ENCODE measurements at places on chromosomes 16 and 17.

DNA sequence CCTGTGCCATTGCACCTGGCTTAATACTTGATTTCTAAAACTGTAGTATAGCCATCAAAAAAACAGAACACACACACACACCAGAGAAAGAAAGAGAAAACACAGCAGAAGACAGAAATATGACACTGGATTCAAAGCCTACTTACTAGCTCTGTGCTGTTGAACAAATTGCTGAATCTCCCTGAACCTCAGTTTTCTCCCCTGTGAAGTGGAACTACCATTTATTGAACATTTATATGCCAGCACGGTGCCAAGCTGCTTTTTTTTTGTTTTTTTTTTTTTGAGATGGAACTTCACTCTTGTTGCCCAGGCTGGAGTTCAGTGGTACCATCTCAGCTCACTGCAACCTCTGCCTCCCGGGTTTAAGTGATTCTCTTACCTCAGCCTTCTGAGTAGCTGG, 13.2 kb upstream of the ALOX12B start:
- DNase-seq = no peak

- no peak for DNase-seq
Measured at GRCh38 chr17:76752006-76752405, 14.1 kb downstream of the MFSD11 start.

DNA sequence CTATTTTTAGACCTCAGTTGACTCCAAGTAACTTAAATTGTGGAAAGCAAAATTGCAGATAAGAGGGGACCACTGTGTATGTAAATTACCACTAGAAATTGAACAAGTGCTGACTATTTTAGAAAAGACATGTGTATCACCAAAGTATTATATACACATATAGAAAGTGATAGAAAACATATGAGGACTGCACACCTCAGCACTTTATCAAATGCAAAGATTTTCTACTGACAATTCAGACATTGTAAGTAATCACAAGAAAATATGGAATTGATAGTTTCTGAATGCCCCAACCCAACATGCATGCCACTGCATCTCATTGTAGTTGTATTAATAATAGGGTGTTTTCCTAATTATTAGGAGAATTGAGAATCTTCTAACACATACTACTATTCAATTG, 536.5 kb downstream of the CDH11 start:
- DNase-seq = no peak

DNA sequence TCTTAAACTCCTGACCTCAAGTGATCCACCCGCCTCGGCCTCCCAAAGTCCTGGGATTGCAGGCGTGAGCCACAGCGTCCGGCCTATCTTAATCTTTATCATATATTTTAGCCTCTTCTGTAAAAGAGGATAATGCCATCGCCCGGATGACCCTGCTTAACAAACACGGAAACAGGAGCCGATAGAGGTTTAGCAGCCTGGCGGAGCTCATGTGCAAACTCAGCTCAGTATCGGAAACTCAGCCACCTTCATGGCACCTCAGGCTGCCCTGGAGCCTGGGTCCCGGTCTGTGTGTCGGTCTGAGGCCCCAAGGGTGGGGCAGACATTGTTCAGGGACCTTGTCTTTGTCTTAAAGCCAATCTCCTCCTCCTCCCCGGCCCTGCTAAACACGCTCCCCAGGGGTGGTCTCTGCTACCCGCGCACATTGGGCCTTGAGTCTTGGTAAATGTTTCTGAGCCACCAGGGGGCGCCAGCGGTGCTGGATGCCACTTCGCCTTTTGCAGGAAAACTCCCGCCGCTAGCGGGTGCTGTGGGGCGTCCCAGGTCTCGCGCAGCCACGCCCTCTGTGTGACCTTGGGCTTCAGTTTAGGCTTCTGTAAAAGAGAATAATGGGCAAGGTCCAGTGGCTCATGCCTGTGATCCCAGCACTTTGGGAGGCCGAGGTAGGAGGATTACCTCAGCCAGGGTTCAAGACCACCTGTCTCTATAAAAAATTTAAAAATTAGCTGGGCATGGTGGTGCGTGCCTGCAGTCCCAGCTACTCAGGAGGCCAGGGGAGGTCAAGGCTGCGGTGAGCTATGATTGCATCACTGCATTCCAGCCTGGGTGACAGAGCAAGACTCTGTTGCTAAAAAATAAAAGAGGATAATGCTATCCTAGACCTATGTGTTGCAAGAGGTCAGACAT, 2.7 kb downstream of the CETP start:
- peak; percentile 92 for DNase-seq

- DNase-seq = no peak
Measured at GRCh38 chr17:4839965-4840892, 7.1 kb downstream of the MINK1 start.

- no peak for DNase-seq
Measured at GRCh38 chr17:36859706-36860105, 77.6 kb upstream of the LHX1 start.

GRCh38 chr17:79401704-79402674, 208.9 kb downstream of the RBFOX3 start:
- no peak for DNase-seq

DNA sequence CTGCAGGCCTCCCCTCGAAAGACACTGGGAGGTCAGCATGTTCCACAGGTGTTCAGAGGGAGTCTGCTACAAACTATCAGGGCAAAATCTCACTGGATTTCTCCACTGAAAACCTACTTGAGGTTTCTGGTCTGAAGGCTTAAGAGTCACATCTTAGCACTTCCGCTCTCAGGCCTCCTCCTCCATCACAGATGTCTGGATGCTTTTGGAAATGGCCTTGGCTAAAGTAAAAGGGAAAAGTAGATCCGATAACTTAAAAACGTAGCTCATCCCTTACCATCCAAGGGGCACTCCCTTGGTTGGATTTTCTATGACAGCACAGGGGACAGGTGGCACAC, 14.4 kb downstream of the GINS2 start:
- DNase-seq = no peak

DNA sequence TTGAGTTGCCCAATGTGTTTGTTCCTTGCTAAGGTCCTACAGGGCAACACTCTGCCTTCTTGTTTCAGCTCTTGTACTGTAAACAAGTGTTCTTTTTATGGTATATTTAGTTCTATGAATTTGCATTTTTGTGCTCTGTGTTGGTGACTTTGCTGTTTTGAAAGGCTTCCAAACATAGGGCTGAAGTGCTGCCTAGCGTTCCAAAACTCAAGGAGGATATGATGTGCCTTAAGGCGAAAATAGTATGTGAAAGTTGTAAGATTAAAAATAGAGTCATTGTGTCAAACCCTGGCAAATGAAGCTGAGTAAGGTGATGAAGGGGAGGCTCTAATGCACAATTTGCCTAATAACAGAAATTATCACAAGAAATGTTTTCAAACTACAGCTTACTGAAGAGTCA, 372.7 kb upstream of the TOM1L1 start:
- DNase-seq = no peak

DNA sequence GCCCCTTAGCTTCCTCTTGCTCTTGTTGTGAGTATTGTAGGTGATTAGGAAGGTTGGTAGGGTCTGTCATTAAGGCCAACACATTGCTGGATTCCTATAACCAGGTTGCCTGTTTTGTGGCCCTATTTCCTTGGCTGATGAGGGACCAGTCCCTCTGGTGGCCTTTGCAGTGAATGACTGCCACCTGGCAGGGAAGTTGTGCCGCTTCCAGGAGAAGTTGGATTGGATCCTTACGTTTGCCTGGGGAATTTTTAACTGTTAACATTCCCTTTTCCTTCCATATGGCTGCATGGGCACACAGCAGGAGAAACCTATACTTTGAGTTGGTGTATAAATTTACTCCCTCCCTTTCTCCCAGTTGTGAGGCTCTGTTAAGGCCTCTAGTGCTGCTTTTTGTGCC, 32.4 kb downstream of the LCMT1 start:
- DNase-seq = no peak

DNA sequence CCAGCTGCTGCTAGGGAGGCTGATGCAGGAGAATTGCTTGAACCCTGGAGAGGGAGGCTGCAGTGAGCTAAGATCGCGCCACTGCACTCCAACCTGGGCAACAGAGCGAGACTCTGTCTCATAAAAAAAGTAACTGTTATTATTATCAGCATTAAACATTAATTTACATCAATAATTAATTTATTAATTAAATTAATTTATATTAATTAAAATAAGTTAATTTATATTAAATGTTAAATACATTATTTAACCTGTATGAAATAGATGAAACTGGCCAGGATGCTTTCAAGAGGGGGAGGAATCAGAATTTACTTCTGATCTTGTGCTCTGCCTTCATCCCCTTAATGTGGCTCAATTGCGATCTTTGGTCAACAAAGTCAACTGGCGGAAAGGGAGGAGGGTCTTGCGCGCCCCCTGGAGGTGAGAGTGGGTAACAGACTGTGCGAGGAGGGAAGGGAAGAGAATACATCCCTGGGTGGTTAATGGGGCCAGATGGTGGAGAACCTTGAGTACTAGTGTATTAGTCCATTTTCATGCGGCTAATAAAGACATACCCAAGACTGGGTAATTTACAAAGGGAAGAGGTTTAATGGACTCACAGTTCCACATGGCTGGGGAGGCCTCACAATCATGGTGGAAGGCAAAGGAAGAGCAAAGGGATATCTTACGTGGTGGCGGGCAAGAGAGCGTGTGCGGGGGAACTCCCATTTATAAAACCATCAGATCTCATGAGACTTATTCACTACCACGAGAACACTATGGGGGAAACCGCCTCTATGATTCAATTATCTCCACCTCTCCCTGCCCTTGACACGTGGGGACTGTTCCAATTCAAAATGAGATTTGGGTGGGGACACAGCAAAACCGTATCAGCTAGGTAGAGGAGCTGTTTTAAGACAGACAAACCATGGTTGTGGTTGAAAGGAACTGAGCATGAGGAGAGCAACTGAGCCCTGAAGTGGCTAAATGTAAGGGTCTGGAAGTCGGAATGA, 15.7 kb upstream of the CPPED1 start:
- DNase-seq = peak; percentile 54

GRCh38 chr16:87064731-87065445, 252.3 kb downstream of the C16orf95 start:
- no peak for DNase-seq

- no peak for DNase-seq
Measured at GRCh38 chr16:84700446-84701300, 873 bp downstream of the USP10 start.

DNA sequence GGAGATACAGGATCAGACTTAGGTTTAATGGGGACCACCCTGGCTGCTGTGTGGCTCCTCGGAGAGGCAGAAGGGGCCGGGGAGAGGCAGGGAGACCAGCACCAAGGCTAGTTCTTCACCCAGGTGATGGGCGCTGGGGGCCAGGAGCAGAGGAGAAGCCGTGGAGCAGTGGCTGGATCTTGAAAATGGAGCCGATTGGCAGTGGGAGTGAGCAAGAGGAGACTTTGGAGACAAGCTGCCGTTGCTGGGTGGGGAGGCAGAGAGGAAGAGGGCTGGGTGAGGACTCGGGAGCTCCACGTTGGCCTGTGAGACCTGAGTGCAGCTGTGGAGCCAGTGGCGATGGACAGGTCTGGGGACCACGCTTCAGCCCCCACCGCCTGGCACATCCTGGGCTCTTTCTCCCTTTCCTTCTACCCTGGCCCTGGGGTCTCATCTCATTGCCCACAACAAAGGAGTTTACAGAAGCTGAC, 9.0 kb downstream of the RAB11FIP4 start:
- DNase-seq = no peak

DNA sequence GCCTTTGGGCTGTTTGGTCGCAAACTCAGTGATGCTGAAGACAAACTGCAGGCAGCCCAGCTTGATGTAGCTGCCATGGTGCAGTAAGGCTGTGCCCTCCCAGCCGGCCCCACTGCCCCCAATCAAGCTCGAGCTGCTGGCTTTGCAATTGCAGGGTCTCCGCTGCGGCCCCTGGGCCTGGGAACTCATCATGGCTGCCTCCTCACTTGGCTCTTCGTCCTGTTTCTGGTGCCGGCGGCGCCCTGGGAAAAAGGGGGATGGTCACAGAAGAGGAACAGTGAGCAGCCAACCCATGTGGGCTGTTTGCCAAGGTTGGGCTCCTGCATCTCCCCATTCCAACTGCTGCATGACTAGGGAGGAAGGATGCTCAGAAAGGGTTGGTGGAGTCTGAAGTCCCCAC, 3.4 kb upstream of the DHRS13 start:
- no peak for DNase-seq

- no peak for DNase-seq
Measured at GRCh38 chr17:80941743-80942422, 49.8 kb upstream of the CHMP6 start.

DNA sequence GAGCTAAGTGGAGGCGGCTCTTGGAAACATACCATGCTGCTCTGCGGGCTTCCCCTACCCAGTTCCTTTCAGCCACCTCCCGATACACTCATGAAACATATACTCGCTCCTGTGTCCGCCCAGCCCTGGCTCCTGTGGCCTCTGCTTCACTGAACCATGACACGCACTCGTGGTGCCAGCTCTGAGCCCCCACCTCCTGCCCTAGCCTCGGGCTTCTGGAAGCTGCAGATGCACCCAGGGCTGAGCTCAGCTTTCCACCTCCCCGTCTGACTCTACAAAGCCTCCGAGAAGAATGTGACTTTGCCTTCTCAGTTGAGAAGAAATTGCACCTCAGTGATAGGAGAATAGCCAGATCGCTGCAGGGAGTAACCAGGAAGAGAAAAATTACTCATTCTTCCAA, 11.0 kb downstream of the CALB2 start:
- no peak for DNase-seq

GRCh38 chr16:84418056-84418849, 49.9 kb downstream of the ATP2C2 start:
- no peak for DNase-seq

- DNase-seq = no peak
Measured at GRCh38 chr17:44749076-44749979, 9.5 kb upstream of the ADAM11 start.

DNA sequence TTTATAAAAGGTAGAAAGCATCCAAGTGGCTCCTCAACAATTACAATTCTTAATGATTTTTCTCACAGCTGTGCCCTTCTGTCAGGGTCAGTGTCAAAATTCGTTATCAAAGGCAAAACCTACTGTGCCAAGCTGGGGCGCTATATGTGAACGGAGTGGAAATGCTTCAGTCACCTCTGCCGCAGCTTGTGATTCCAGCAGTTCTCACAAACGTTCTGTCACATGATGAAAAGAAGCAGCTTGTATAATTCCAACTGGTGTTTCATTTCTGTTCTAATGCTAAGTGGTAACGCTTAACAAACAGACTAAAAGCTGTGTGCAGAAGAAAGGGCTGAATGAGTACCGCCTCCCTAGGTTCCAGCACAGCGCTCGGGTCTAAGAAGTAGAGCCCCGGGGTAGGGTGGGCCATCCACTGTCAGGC, 14.2 kb downstream of the PLD6 start:
- peak; percentile 23 for DNase-seq

GRCh38 chr16:87739801-87740200, 26.0 kb downstream of the KLHDC4 start:
- DNase-seq = no peak

Data from NT2/D1 (cell line).